ENCODE measurements at places on chromosomes 3 and 15.

- DNase-seq: no peak
Measured at GRCh38 chr3:30982416-30983075, 88.1 kb upstream of the GADL1 start.

- no peak for DNase-seq
Measured at GRCh38 chr15:50543556-50543955, 2.9 kb downstream of the USP50 start.

- no peak for DNase-seq
Measured at GRCh38 chr3:135272026-135272669, 477.1 kb downstream of the EPHB1 start.

- no peak for DNase-seq
Measured at GRCh38 chr3:67312155-67312554, 314.0 kb downstream of the KBTBD8 start.

DNA sequence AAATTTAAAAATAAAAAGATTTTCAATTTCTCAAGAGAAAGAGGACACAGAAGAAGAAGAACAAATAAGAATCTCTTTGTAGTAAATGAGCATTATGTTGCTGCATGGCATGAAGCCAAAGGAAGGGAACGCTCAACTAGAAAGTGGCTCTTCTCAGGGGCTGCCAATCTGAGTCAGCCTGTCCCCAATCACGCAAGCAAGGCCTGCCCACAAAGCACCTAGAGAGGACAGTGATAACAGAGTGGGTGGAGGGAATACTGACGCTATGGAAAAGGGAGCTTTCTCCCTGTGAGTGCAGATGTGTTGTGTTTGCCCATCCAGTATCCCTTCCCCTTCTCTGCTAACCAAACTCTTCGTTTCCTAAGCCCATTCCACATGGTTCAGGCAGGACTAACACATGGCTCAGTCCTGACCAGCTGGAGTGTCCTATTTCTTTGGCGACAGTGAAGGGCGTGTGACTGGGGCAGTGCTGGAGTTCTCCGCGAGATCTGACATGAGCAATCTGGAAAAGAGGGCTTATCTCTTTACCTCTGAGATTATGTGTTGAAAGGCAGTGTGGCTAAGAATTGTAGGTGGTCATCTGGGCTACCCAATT lies 14.2 kb downstream of the FBN1 start:
- no peak for DNase-seq
